Right ventricle myocardium inferior (tissue), 1 donor: ENCODE measurements at places on chromosomes 2 and 18.

DNA sequence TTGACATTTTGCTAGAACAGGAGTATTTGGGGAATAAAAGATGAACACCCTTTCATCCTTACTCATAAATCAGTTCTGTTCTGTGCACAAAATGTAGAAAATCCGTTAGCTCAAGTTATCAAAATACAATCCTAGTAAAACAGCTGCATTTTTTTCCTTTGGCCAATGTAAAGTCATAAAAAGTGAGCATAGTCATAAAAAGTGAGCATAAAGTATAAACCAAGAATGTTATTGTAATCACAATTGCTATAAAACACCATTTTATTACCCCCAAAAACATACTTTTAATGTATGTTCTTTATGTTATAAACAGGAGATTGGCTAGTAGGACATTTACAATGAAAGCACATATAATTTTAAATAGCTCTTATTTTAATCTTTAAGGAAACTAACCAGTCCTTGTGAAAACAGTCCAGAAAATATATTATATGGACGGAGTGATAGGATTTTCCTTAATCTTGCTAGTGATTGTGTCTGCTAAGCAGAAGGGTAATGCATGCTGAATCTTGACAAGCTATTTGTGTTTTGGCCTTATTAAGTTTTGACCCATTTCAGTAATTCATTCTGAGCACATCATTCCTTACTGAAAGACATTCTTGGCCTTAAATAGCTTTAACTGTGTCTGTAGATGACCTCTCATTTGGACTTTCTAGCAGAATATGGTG lies 891.8 kb downstream of the DSC3 start:
- no peak for DNase-seq

DNA sequence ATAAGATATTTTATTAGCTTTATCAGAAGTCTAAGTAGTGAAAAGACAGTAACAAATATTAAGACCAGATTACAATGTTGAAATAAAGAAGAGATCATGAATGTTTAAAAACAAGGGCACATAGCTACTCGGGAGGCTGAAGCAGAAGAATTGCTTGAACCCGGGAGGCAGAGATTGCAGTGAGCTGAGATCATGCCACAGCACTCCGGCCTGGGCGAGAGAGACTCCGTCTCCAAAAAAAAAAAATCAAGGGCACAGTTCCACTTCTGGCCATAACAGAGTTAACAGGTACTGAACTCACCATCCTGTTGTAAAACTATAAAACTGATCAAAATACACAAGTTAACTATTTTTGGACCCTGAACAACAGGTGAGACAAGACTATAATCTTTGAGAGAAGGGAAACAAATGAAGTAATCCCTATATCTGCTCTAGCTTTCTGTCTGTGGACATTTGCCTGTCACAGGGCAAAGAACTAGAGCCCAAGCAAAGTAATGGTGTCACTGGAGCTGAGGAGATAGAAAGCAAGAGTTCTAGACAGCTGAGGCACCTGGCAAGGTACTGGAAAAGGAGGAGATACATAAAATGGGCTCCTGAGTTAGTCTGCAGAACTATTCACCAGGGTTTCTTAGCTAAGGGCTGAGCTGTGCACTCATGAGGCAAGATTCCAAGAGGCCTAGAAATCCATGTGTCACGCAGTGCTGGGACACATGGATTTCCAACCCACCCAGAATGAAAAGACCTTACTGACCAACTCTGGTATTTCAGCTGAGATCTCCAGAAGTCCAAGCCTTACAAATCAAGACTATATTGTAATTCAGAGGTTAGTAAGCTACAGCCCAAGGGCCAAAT lies 15.2 kb downstream of the MMADHC start:
- no peak for DNase-seq

DNA sequence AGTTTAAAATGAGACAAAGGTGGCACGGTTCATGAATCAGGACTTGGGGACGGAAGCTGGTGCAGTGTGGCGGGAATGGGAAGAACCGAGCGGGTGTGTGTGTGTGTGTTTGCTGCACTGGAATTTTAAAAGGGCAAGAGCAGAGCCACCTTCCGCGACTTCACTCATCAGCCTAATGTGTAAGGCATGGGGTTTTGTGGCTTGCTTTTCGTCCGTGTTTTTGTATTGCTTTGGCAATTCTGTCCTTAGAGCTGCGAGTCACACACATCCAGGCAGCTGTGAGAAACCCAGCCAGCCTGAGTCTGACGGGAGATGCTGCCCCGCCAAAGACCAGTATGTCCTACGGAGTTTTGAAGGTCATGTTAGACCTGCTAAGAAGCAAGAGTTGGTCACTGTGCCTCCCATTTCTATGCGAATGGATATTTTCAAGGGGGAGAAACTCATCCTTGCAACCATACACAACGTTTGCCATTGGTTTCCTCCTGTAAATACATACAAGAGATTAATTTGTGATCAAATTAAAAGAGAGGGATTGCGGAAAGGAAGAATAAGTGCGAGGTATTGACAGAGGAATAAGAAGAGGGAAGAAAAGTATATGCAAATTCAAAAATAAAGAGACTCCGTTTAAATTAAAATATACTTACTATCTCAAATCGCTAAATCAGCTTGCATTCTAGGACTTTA lies 665 bp upstream of the CACNB4 start:
- no peak for DNase-seq

GRCh38 chr2:98518101-98518500 lies 73.4 kb downstream of the INPP4A start:
- DNase-seq, result no peak

- DNase-seq, result no peak
These were observed 48.0 kb downstream of the TRABD2A start for GRCh38 chr2:84832772-84833461.

- DNase-seq, result no peak
These were observed 204.4 kb upstream of the RASGRP3 start for GRCh38 chr2:33272001-33272400.

GRCh38 chr2:35790292-35790691 lies 565.3 kb upstream of the CRIM1 start:
- peak; percentile 52 for DNase-seq

DNA sequence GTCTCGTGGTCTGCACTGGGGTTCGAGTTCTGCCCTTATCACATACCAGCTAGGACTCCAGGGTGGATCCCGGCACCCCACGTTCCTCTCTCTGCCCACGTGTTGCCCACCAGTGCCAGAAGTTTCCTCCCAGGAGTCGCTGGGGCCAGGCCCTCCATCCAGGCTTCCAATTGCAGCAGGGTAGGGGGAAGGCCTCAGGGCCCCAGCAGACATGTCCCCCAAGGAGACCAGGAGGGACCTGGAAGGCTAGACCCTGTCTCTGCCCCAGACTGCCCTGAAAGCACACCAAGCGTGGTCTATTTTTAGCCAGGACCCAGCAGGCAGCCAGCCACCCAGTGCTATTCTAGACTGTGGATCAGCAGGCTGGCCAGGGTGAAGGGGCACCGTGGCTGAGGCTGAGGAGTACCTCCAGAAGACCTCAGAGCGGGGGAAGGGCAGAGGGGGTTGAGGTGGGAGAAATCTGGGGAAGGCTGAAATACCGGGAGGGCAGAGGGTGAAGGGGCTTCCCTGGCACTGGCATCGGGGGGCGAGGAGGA lies 18.8 kb upstream of the TNS1 start:
- DNase-seq, result peak; percentile 85

GRCh38 chr2:1715184-1716013 lies 28.9 kb downstream of the PXDN start:
- DNase-seq, result no peak

DNA sequence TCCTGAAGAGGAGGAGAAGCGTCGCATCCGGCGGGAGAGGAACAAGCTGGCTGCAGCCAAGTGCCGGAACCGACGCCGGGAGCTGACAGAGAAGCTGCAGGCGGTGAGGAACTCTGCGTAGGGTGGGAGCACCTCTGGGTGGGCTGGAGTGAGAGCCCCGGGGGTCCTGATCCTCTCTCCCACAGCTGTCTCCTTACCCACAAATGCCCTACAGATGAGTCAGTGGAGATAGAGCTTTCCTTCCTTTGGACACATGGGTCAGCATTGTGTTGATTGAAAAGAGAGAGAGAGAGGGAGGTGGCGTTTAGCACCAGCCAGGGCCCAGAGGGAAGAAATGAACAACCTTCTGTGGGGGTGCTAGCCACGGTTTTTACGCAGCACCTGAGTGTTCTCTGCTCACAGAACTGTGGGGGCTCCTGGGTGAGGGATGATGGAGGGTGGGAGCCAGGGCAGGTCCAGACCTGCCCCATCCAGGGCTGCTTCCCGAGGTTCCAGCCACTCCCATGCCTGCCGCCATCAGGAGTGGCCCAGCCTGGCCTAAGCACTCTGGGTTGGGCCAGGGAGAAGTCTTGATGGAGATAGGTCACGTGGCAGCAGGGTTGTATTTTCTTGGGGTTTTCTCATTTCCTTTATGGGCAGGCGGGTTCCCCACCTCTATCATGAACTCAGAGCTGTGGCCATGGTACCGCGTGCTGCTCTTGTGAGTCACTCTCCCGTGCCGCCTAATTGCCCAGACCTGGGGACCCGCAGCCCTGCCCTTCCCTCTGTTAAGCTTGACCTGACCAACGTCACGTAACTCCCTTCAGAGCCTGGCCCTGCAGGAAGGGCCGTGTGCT lies 16.3 kb downstream of the FOSL2 start:
- no peak for DNase-seq

DNA sequence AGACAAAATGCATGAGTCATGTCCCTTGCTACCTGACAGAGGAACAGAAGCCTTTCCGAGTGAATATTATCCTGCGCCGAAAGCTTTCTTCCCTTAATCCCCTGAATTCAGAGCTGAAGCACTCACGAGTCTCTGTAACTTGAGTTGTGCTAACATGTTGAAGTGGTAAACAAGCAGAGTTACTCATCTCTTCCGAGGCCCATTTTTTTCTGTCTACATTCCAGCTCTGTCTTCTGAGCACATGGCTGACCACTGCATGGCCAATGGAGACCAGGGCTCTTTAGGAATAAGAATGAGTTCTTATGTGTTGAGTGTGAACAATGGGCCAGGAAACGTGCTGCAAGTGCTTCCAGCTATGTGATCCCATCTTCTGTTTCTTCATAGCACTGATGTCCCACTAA lies 73.1 kb upstream of the PID1 start:
- DNase-seq, result no peak

DNA sequence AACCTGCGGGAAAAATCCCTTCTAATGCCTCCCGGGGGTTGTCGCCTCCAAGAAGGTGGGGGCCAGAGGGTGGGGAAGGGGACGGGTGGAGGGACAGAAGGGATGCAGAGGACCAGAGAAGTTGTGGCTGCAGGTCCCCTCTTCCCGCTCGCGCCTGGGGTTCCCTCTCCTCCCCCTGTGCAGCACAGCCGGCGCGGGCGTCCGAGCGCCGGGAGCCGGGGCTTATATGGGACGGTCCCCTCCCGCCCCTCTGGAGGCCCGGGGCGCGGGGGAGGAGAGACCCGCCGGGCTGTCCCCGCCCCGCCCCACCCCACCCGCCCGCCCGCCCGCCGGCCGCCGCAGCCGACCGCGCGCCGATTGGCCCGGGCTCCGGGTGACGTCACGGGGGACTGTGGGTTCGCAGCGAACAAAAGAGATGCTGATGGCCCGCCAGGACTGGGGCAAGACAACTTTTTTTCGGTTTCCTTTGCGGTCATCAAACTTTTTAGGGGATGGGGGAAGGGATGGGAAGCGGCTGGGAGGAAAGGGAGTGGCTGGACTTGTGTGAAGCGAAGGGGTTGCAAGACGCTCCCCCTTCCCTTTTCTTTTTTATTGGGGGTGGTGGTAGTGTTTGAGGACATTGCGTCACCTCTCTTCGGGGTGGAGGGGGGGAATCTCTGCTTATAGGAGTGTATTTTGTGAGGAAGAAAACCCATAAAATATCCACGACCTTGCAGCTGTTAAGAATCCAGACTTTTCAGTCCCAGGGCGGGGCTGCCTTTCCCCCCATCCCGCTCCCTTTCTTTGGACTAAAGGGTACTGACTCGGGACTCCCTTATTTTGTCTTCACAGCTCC lies at the start of gene FN1:
FN1 (minus strand) TSS at position 199 of the 835 bp plus-strand sequence. CDS start 266 bp downstream, outside the sequence.
- peak; percentile 94 for DNase-seq

GRCh38 chr2:170578606-170579005 lies 136.5 kb upstream of the SP5 start:
- DNase-seq, result no peak

GRCh38 chr2:165567273-165567672 lies 97.8 kb downstream of the CSRNP3 start:
- DNase-seq, result no peak

- no peak for DNase-seq
These were observed 570.5 kb upstream of the SOX11 start for GRCh38 chr2:5121642-5122041.

DNA sequence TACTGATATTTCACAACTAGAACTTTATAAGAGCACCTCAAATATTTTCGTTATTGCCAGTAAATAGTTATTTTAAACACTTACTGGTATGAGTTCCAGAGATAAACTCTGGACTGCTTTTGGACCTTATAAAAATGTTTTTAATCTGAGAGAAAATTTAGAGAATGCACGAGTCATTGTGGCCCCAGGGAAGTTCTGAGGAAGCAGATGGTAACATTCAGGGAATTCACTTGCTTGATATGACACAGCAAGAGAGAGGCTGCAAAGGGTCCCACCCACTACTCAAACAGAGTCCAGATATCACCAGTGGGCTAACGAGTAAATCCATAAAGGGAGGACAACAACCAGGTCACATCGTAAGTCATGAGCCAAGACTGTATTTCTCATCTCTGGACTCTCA lies 526.8 kb downstream of the TDRD15 start:
- DNase-seq, result no peak

GRCh38 chr2:235757212-235757611 lies 263.4 kb downstream of the AGAP1 start:
- no peak for DNase-seq

- no peak for DNase-seq
These were observed 323.0 kb downstream of the MTX2 start for GRCh38 chr2:176592216-176592615.

GRCh38 chr2:203126996-203127395 lies 111.8 kb upstream of the CYP20A1 start:
- DNase-seq, result no peak

DNA sequence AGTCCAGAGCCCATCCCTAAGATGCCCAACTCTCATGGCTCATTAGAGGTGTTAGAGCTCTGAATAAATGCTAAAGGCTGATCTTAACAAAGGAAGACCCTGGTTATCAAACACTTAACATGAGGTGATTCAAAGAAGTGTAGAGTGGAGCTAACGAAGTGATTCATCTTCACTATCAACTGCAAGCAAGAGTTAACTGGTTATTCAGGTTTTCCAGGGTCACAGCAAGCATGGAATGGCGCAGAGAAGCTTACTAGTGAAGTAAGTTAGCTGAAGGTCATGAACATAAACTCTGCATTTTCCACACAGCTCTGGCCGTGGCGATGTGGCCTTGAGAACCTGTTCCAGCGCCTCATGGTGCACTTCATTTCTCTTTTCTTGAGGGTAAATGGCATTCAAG lies 17.0 kb downstream of the RND3 start:
- no peak for DNase-seq

GRCh38 chr2:218516614-218517013 lies 51.5 kb downstream of the USP37 start:
- DNase-seq, result no peak

GRCh38 chr2:16281451-16282335 lies 341.3 kb downstream of the MYCN start:
- DNase-seq, result no peak

GRCh38 chr2:192487636-192488035 lies 292.9 kb upstream of the TMEFF2 start:
- no peak for DNase-seq

GRCh38 chr2:121203591-121204249 lies 81.3 kb downstream of the TFCP2L1 start:
- no peak for DNase-seq

GRCh38 chr2:45729753-45730512 lies 78.5 kb downstream of the PRKCE start:
- DNase-seq, result no peak
